ENCODE measurements at places on chromosomes 1 and 21.
A peak's percentile ranks its signal among the peaks of the same experiment; 100 is the strongest.

DNA sequence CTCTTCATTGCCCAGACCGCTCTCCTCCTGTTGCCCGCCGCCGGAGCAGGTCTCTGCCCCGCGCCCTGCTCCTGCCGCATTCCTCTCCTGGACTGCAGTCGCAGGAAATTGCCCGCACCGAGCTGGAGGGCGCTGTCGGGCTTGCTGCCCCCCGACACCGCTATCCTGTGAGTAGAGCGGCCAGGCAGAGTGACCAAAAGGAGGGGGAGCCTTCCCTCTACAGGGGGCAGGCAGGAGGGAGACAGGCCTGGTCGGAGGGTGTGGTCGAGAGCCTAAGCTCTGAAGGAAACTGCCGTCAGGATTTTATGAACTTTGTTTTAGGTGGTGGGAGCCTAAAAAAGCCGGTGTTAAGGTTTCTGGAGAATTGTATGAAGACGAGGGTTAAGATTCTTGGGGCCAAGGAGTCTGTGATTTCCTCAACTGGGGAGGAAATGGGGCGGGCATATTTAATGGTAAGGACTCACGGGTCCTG, 517 bp downstream of the LRIG2 start:
- DNase-seq, result peak; percentile 57

DNA sequence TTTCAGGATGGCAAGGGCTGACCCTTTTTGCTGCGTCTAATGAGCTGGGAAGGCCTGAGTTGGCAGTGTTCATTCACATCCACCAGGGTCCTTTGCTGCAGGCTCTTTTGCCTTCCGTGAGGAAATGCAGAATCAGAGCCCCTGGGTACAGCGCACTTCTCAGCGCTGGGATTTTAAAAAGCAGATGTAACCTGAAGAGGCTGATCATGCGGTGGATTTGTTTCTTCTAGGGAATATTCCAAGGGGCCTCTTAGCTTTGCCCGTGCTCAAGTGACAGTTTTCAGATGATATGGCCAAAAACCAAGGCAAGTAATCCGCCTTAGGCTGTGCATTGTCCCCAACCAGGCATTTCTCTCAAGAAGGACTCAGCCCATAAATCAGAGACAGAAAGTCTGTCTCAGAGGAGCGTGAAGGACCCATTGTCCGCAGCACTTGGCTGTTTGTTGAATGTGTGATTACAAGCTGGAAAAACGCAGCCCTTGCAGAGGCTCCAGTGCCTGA, 237.6 kb downstream of the PTPRC start:
- no peak for DNase-seq

- DNase-seq, result no peak
Observed at GRCh38 chr1:20719261-20719660, 1.5 kb upstream of the KIF17 start.

GRCh38 chr1:219374046-219374566, 200.4 kb downstream of the LYPLAL1 start:
- no peak for DNase-seq

DNA sequence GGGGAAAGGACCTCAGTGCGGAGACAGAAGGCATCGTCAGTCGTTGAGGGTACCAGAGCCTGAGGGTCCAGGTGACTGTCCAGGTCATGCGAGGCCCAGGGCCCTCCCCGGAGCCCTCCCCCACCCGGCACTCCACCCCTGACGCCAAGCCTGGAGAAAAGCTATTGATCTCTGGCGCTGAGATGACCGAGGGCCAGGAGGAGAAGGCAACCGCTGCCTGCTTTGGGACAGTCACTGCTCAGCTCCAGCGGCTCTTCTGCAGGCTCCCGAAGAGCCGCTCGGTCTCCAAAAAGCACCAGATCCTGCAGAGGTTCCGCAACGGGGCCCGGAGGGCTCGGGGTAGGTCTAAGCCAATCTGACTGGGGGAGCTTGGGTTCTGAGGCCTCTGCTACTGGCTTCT, 10.9 kb downstream of the RASSF5 start:
- no peak for DNase-seq

GRCh38 chr1:241611063-241611462, 29.1 kb downstream of the CHML start:
- peak; percentile 62 for DNase-seq

GRCh38 chr1:89739844-89740216, 81.0 kb upstream of the LRRC8D start:
- no peak for DNase-seq

- no peak for DNase-seq
Observed at GRCh38 chr21:32447224-32447623, 34.7 kb downstream of the EVA1C start.

DNA sequence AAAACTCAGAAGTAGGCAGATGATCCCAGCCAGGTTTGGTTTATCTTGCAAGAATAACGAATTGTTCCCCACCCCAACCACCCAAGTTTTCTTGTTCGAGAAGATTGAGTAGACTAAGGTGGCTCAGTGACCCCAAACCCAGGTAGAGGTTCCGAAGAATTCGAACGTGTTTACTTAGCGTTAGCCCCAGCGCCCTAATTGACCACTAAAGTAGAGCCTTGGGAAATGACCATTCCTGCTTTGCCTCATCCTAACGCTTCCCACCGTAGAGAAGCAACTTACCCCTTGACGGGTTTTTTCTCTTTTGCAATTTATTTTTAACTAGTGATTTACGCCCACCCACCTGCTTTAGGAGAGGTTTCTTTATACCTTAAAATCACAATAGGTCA, 870 bp downstream of the FBXO28 start:
- DNase-seq, result no peak

- DNase-seq, result no peak
Observed at GRCh38 chr1:155971910-155972809, 6.2 kb downstream of the ARHGEF2 start.

- no peak for DNase-seq
Observed at GRCh38 chr1:16421201-16421600, 16.0 kb downstream of the SPATA21 start.

- DNase-seq, result no peak
Observed at GRCh38 chr1:72186733-72187307, 95.5 kb downstream of the NEGR1 start.

DNA sequence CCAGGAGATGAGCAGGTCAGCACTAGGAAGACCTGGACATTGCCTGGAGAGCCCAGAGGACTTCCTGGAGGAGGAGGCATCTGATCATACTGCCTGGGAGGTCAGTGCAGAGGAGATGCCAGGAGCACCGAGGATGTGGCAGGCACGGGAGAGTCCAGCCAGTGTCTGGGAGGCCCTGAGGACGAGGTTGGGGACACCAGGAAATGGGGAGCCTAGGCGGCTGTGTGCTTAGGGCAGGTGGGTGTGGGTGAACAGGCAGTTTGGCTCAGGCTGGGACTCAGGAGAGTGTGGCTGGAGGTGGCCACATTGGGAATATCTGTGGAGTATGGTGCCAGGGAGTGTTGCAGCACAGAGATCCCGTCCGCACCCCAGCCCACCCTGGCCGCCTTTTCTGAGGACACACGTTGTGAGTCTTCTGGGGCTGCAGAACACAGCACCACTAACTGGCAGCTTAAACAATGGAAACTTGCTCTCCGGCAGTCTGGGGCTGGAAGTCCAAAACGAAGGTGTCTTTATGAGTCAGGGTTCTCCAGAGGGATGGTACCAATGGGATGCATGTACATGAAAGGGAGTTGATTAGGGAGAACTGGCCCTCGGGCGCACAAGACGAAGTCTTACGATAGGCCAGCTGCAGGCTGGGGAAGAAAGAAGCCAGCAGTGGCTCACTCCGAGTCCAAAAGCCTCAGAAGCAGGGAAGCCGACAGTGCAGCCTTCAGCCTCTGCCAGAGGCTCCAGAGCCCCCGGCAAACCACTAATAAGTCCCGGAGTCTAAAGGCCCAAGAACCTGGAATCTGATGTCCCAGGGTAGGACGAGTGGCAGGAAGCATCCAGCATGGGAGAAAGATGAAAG, 58.0 kb downstream of the FAAP20 start:
- peak; percentile 19 for DNase-seq

GRCh38 chr1:224730965-224731364, 114.8 kb downstream of the CNIH3 start:
- DNase-seq, result no peak

DNA sequence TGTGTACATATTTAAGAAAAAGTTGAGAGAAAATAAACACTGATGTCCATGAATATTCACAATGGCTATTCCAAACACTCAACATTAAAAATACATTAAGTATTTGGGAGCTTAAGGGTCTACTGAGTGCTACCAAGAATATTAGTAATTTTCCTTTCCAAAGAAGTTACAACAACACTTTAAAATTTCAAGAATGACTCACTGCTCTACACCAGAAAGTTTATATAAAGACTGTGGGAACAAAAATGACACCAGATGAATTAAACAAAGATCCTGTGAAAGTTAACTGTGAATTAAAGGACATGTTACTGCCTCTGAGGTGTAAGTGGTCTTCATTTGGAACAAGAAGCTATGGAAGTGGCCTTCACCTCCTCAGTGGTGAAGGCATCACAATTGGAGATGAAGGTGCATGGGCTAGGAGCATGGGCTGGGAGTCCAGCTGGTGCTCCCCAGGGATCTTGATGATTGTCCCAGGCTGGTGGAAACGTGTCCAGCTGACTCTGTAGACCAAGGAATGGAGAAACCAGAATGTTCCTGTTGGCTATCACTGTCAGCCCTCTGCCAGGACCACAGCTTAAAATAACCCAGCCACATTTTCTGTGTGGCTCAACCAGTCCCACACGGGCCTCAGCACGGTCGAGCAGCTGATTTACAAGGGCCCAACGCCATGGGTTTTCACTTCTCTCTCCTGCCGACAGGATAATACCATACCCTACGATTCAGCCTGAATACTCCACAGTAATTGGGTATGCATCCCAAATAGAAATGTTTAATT, 28.8 kb downstream of the TAF5L start:
- DNase-seq, result no peak

DNA sequence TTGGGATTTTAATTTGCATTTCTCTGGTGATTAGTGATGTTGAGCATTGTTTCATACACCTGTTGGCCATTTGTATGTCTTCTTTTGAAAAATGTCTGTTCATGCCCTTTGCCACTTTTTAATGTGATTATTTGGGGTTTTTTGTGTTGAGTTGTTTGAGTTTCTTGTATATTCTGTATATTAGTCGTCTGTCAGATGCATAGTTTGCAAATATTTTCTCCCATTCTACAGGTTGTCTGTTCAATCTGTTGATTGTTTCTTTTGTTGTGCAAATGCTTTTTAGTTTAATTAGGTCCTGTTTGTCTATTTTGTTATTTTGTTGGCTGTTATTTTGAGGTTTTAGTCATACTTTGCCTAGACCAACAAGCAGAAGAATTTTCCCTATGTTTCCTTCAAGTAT, 164.0 kb upstream of the CXADR start:
- no peak for DNase-seq

DNA sequence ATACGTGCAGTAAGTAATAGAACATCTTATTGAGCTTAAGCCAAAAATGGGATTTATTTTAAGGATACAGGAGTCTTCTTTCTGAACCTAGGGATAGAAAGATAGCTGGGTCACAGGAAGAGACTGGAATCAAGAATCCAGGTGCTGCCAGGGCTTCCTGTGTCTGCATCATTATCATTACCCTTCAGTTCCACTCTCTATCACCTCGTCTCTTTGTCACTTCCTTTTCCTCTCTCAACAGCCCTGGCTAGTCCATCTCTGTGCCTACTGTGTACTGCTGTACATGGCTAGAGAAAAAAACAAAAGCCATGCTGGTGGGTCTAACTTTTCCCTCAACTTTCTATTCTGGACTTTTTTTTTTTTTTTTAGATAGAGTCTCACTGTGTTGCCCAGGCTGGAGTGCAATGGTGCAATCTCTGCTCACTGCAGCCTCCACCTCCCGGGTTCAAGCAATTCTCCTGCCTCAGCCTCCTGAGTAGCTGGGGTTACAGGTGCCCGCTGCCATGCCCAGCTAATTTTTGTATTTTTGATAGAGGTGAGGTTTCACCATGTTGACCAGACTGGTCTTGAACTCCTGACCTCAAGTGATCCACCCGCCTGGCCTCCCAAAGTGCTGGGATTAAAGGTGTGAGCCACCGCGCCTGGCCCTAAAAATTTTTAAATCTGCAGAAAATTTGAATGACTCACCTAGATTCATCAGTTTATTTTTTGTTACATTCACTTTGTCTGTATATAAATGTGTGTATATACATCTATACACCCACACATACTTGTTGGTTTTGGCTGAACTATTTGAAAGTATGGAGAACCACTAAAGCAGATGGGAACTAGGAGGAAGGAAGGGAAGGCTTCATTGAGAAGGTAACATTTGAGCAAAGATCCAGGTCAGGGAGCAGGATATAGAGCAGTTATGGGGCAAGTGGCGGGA, 31.9 kb downstream of the UBE4B start:
- no peak for DNase-seq

- DNase-seq, result no peak
Observed at GRCh38 chr1:198492872-198493271, 47.6 kb downstream of the ATP6V1G3 start.

GRCh38 chr1:216500273-216500967, 77.2 kb upstream of the USH2A start:
- peak; percentile 25 for DNase-seq

DNA sequence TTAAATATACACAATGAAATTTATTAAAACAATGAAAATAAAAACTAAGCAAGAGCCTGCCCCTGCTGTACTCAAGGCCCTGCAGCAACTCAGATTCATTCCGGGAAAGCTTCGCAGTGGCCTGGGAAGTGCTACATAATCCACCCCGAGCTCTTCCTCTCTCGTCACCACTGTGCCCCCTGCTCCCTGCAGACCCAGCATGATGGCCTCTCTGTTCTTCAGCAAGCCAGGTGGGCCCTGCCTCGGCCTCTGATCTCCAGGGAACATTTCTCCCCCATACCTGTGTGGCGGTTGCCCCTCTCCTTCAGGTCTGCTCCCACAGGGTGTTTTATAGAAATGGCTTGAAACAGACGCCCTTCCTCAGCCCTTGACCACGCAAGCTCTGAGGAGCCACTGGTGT, 10.6 kb downstream of the RNF187 start:
- DNase-seq, result no peak

GRCh38 chr1:155974208-155975115, 3.9 kb downstream of the ARHGEF2 start:
- no peak for DNase-seq

DNA sequence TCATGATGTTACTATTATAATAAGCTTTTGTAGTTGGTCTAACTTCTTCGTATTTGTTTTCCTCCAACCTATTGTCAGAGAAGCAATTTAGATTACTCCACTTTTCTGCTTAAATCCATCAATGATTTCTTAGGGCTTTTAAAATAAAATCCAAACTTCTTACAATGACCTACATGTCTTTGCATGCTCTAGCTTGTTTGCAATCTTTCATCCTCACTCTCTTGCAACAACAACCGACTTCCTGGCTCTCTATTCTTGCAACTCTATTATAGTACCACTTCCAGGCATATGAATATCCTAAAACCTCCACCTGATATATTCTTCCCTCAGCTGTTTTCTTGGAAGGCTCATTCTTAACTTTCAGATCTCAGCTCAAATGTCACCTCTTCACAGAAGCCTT, 1288.7 kb downstream of the PLA2G4A start:
- no peak for DNase-seq
